Right forelimb (tissue), 1 donor: ENCODE measurements at places on chromosomes 2 and 18.

DNA sequence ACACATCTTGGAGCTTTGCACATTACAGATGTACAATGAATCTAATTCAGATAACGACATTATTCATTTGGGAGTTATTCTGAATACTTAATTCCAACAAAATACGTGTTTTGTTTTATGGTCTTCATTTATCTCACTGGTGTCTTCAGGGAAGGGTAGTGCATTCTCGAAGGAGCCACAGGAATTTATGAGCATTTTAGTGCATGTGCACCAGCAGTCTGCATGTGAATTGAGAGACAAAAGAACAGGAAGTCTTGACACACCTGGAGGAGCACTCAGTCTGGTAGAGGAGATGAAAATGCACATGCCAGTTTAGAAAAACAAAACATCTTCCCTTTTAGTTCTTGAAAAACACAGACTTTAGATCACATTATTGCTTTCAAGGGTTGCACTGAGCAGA, 228.7 kb downstream of the LRATD1 start:
- DNase-seq: no peak

- no peak for DNase-seq
Observed at GRCh38 chr18:77148289-77148688, 15.7 kb upstream of the MBP start.

- no peak for DNase-seq
Observed at GRCh38 chr2:136154384-136154783, 36.4 kb upstream of the CXCR4 start.

DNA sequence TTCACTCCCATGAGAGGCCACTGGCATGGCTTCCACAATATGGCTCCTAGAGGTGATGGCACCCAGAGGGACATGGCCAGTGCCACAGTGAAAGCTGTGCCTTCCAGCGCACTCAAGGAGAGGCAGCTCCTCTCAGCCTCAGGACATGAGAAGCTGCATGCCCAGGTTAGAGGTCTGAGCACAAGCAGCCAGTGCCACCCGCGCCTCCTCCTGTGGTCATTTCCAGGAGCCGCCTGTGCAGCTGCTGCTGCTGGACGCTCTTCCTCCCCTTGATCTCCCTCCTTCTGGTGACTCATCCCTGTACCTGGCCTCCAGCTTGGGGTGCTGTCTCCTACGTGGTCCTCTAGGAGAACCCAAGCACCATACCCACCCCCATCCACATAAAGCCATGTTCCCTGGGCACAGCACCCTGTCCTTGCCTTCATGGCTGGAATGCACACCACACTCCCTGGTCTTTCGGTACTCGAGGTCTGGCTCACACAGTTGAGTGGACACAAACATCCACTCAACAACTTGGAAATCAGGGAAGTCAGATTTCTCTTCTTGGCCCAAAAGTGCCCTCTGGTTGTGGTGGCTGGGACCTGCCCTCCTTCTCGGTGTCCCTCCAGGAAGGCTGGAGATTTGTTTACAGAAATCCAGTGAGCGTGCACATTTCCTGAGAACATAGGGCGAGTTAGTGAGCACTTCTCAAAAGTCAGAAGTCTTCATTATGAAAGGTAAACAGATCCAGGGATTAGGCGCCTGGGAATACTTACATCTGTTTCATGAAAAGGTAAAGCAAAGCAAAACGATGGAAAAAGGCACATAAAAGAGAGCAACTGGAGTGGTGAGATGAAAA, 96.7 kb downstream of the EIPR1 start:
- no peak for DNase-seq
